Esophagus squamous epithelium (tissue), 5 donors: ENCODE measurements at places on chromosomes 5 and 9. TPM values are rescaled to one million over a fixed set of nuclear protein-coding genes. Genes with fewer than 3 reads are reported as not detected.

DNA sequence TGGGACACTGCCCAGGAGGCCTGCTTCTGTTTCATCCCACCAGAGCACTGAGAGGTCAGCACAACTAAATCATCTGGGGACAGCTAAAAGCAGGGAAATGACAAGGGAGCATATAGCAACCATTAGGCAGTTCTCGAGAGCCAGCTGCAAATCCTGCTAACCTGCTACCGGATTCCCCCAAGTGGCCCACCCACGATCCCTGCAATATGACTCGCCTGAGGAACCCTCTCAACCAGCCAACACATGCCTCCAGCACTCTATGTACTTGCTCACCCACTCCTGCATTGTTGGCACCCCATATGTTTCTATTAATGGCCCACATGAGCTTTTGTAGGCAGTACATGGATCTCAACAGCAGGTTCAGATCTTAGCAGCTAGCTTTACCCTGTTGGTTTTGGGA is 326.0 kb downstream of the GABRG2 start:
- no peak for DNase-seq
- no peak overlapping the region for H3K4me3 ChIP-seq
- H3K36me3 ChIP-seq = no peaks in the 10 kb centered on the region
- H3K27me3 ChIP-seq = no peaks in the 10 kb centered on the region
- H3K4me1 ChIP-seq = no peaks in the 10 kb centered on the region

DNA sequence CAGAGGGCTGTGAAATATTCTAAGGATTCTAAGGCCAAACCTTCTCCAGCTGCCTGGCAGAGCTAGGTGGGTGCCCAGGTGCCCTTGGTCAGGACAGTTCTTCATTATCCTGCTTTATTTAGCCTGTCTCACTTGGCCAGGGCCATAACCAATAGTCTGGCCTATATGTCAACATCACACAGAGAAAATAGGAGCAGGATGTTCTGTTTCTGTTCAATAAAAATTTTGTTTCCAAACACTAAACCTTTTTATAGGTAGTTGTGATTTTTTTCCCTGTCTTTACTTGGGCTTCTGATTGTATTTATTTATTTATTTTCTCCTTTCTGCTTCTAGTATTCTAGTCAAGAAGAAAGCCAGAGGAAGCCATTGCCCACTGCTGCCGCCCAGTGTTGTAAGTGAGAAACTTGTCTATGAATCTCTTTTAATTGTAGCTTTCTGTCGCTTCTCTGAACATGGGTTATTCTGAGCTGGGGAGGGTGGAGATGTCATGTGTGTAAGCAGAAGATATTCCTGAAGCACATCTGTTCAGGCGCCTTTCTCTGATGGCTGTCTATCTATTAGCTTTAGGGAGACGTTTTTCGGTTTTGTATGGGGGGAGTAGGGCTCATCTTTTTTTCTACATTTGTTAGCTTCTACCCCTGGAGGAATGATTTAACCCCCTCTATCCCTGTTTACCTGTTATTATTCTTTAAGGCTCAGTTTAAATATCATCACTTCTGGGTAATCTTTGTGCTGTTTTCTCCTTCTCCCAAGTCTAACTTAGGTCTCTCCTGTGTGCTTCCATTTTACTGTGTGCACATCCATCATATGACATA is 97.1 kb downstream of the UNC13B start:
- H3K4me1 ChIP-seq = no peaks in the 10 kb centered on the region
- H3K27me3 ChIP-seq = no peaks in the 10 kb centered on the region
- no peaks in the 10 kb centered on the region for H3K36me3 ChIP-seq
- no peak for DNase-seq

DNA sequence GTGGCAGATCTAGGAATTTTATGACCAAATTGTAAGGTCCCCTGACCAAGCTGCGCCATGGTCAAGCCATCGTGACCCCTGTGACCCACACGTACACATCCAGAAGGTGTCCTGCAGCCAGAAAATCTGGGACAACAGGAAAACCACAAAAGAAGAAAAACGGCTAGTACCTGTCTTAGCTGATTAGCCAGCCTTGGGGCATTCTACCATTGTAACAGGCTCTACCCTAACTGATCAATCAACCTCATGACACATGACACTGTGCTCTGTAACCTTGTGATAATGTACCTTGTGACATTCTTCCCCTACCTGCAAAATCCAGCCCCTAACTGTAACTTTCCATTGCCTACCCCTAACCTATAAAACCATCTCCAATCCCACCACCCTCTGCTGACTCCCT is 43.6 kb downstream of the SPTLC1 start:
- H3K27me3 ChIP-seq = no peaks in the 10 kb centered on the region
- peak overlapping the region; percentile 51 for H3K27ac ChIP-seq
- H3K4me3 ChIP-seq = no peak overlapping the region
- no peak for DNase-seq

DNA sequence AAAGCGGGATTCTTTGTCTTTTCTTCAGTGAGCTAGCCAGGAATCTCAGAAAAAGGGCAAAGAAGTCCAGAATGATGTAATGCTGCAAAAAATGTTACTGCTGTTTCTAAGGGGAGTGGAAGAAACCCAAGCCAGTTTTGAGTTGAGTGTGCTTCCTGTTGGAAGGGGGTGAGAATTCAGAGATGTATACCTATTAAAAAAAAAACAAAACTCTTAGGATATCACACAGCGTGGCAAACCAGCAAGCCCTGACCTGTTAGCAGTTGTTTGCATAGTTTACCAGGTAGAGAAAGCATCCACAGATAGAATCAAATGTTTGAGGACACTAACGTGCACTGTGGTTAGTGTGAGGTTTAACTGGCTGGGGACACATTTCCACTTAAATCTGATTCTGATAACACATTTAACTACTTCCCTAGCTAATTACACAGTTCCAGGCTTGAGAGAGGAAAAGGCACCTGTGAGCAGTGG is 11.4 kb downstream of the BASP1 start:
- no peaks in the 10 kb centered on the region for H3K36me3 ChIP-seq
- H3K4me3 ChIP-seq = no peak overlapping the region
- no peak for DNase-seq
- peaks cover 15% of the 10 kb centered on the region for H3K4me1 ChIP-seq

LMAN2 gene
- 225 TPM for total RNA-seq

HAVCR2 gene
- 4.5 TPM for total RNA-seq

DNA sequence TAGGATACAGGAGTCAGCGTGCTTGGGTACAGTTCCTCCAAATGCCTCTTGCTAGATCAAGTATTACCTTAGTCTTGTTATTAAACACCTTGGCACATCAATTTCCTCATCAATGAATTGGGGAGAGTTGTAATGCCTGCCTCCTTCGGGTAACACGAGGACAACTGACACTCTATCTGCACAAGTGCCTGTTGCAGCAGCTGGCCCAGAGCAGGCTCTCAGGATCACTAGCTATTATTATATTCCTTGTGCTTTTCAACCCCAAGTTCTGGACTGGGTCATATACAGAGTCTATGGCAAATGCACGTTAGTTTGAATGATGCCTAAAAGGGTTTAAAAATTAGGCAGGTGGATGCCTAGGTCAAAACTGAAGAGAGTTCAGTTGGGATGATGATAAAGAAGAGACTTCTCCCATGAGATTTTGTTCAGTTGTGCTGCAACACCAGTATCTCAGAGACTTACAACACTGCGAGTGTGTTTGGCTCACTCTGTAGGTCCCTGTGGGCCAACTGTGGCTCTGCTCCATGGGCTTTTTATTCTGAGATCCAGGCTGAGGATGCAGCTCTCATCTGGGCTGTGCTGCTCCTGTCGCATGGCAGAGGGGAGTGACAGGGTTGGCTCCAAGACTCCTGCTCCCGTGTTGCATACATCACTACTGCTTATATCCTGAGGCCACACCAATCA is 41.1 kb upstream of the TEX48 start:
- no peaks in the 10 kb centered on the region for H3K27me3 ChIP-seq
- no peak for DNase-seq
- no peak overlapping the region for H3K4me3 ChIP-seq
- H3K4me1 ChIP-seq = no peaks in the 10 kb centered on the region
- H3K27ac ChIP-seq = no peak overlapping the region

GRCh38 chr5:79256563-79256962 is 20.6 kb downstream of the JMY start:
- H3K27ac ChIP-seq = no peak overlapping the region
- no peak overlapping the region for H3K4me3 ChIP-seq
- H3K4me1 ChIP-seq = peaks cover 11% of the 10 kb centered on the region
- no peak for DNase-seq
- H3K27me3 ChIP-seq = no peaks in the 10 kb centered on the region

CBY3 gene
- not detected for total RNA-seq

TTC33 gene
- 7.9 TPM for total RNA-seq

DNA sequence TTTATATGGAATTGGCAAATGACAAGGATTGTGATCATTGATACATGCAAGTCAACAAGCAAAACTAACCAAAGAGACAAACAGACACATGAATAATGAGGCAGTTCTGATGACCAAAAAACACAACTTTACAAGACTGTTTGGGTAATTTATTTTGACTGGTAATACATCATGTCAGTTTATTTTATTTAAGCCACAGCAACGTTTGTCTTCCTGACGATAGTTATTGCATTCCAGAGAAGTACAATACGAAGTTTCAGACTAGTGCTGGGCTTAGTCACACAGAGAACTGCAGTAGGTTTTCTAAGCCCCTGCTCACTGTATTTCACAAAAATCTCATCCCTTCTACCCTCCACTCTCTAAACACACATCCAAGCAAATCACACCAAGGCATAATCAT is 514.2 kb downstream of the RAB3C start:
- H3K27ac ChIP-seq = peak overlapping the region; percentile 84
- no peaks in the 10 kb centered on the region for H3K36me3 ChIP-seq
- DNase-seq = no peak
- H3K4me1 ChIP-seq = peaks cover 4% of the 10 kb centered on the region
- H3K27me3 ChIP-seq = no peaks in the 10 kb centered on the region

DNA sequence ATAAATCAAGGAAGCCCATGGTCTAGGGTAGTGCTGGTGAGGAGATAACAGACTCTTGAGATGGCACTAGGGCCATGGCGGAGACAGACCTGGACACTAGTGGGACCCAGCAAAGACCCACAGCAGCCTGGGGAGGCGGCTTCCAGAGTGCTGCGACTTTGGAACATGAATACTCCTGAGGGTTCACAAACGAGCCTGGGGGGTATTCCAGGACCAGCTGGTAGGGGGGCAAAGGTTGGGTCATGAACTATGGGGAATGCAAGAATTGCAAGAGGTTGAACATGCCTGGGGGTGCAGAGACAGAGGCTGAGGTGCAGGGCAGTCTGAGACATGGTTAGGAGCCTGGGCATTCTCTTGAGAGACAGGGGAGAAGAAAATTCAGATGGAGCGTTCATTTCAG is 43.8 kb upstream of the SPTLC1 start:
- no peak overlapping the region for H3K27ac ChIP-seq
- DNase-seq = no peak
- no peaks in the 10 kb centered on the region for H3K4me1 ChIP-seq
- H3K36me3 ChIP-seq = no peaks in the 10 kb centered on the region
- no peaks in the 10 kb centered on the region for H3K27me3 ChIP-seq
- H3K4me3 ChIP-seq = no peak overlapping the region

- H3K27me3 ChIP-seq = no peaks in the 10 kb centered on the region
- H3K4me1 ChIP-seq = peaks cover 42% of the 10 kb centered on the region
- no peak for DNase-seq
- H3K36me3 ChIP-seq = peaks cover 27% of the 10 kb centered on the region
Measured at GRCh38 chr9:72351538-72352453, 13.2 kb downstream of the ZFAND5 start.

DNA sequence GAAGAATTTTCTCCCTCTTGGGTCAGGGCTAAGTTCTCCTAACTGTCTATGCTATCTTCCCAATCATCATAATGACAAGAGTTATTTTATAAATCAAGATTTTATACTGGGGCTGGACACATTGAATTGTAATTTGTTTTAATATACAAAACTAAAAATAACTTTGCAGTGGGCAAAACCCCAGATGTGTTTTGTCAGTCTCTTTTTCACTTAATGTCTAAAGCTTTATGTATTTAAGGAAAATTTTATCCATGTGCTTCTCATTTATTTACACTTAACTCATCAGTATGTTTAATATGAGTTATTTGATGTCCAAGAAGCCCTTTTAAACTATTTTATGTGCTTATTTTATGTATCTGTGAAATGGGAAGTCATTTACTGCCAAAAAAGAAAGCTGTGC is 362.8 kb upstream of the ADAMTSL1 start:
- no peak overlapping the region for H3K4me3 ChIP-seq
- peaks cover 11% of the 10 kb centered on the region for H3K4me1 ChIP-seq
- no peak for DNase-seq
- H3K27ac ChIP-seq = no peak overlapping the region
- no peaks in the 10 kb centered on the region for H3K27me3 ChIP-seq

TMEM252 gene
- not detected for total RNA-seq

- H3K27ac ChIP-seq = no peak overlapping the region
- DNase-seq = no peak
- H3K36me3 ChIP-seq = no peaks in the 10 kb centered on the region
- no peaks in the 10 kb centered on the region for H3K27me3 ChIP-seq
- H3K4me1 ChIP-seq = no peaks in the 10 kb centered on the region
Measured at GRCh38 chr5:39624268-39624886, 199.6 kb upstream of the DAB2 start.

PCDHGA8 gene
- total RNA-seq = 1.2 TPM

DNA sequence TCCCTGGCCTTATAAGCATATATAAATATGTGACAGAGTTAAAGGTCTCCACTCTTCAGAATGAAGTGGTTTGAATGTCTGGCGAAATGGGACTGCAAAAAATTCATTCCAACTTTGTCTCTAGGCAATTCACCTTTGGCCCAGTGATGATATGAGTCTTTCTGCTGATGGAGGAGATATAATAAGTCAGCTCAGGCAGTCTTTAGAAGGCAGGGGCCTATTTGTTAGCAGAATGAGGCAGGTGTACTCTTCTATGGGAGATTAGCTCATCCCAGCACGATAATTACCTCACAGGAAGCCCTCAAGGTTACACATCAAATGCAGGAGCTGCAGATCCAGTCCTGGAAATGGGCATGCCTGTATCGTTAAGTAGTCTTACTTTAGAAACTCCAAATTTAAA is 300.5 kb downstream of the NR2F1-AS1 start:
- no peak overlapping the region for H3K27ac ChIP-seq
- no peaks in the 10 kb centered on the region for H3K4me1 ChIP-seq
- H3K27me3 ChIP-seq = no peaks in the 10 kb centered on the region
- no peaks in the 10 kb centered on the region for H3K36me3 ChIP-seq
- DNase-seq = no peak

DNA sequence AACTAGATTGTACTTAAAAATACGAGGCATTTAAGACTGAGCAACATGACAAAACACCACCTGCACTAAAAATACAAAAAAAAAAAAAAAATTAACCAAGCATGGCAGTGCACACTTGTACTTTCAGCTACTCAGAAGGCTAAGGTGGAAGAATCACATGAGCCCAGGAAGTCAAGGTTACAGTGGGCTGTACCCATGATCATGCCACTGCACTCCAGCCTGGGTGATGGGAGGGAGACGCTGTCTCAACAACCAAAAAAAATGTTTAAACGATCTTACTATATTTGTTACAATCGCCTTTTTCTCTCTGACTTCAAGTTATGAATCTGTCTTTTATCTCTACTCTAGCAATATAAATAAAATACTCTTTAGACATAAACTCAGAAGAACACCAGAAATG is 1454.3 kb downstream of the MAT2B start:
- no peaks in the 10 kb centered on the region for H3K4me1 ChIP-seq
- H3K27me3 ChIP-seq = no peaks in the 10 kb centered on the region
- no peak overlapping the region for H3K4me3 ChIP-seq
- no peak for DNase-seq
- H3K27ac ChIP-seq = no peak overlapping the region

- no peaks in the 10 kb centered on the region for H3K36me3 ChIP-seq
- no peaks in the 10 kb centered on the region for H3K4me1 ChIP-seq
- no peaks in the 10 kb centered on the region for H3K27me3 ChIP-seq
- no peak overlapping the region for H3K27ac ChIP-seq
- DNase-seq = no peak
Measured at GRCh38 chr5:34030048-34030447, 13.0 kb downstream of the C1QTNF3 start.
